ENCODE measurements at places on chromosomes 7 and 10.

- DNase-seq: peak; percentile 33
These were observed 26.9 kb downstream of the TMEM120A start for GRCh38 chr7:75967487-75967997.

DNA sequence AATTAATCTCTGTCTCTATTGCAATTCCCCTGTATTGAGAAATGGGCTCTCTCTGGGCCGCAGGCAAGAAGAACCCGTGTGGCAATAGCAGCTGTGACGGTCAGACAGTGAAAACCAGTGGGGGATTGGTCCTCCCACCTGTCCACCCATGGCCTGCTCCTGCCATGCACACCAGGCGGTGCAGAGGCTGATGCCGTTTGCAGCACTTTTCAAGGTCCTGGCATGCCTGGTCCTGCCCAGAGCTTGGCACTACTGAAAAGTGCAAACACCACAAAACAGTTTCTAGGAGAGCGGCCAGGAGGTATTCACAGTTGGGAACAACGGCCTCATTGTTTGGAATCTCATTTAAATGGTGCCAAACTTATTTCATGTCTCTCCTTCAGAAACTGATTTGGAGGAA is 41.5 kb downstream of the PSPH start:
- DNase-seq: no peak

DNA sequence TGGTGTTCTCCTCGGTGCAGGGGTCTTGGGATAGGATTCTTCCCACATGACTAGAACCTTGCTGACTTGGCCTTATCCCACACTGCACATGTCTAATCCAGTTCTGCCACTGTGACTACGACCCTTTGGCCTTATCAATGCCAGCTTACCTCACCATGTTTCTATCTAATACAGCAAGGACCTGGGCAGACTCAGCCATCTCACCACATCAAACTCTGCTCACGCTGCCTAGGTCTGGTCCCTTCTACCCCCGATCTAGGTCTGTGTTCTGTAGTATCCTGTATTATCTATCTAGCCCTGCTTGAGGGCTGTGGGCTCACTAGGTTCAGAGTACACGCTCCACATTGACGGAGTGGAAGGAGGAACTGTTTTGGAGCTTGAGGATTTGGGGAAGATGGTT is 282.4 kb downstream of the HPSE2 start:
- DNase-seq: no peak

DNA sequence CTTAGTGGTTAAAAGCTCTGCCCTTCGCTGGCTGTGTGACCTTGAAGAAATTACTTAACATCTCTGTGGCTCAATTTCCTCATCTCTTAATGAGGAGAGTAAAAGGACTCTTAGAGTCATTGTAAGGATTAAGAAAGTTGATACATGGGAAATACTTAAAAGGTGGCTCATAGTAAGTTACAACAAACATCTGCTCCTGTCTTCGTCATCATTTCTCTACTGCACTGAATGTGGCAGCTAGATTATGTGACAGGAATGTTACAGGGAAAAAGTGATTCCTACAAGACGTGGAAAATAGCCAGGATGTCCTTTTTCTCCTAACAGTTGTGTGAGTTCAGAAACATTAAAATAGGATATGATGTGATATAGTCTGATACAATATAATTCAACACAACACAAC is 184.7 kb downstream of the FRMD4A start:
- DNase-seq: no peak

DNA sequence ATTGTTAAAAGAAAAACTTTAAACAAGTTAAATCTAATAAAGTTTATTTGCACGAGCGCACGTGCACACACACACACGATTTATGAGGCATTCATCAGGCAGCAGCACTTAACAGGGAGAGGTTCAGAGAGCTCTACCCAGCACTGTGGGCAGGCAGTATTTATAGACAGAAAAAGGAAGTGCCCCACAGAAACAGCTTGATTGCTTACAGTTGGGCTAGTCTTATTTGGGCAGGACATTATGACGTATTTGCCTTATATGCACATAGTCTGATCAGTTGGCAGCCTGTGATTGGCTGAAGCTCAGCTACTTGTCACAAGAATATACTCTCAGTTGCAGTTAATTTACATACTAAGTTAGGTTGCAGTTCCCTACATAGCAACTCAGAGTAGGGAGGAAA is 1.2 kb upstream of the SDHAF3 start:
- DNase-seq: no peak

DNA sequence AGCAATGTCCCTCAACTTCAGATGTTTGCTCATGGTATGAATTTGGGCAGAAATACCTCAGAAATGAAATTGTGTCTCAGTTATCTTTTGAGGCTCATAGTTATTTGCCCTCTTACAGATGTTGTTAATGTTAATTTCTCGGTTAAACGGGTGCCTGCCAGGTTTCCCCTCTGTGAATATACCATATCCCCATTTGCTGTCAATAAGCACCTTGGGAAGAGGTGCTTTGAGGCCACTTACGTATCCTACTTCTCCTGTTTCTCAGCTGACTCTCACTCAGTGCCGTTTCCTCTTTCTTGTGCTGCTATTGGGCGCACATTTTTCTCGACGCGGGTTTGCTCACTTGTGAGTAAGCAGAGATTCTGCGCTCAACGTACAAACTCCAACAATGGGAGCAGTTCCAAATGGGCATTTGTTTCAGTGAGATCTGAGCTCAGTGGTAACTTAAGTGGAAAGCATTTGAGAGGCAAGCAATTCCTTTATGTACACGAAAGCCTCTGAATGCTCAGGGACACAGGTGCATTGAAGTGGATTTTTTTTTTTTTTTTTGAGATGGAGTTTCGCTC is 34.8 kb upstream of the JAKMIP3 start:
- DNase-seq: peak; percentile 46
